ENCODE measurements at places on chromosomes 4 and X.
A peak's percentile ranks its signal among the peaks of the same experiment; 100 is the strongest.

GRCh38 chr4:153228512-153229140, 24.4 kb downstream of the TRIM2 start:
- DNase-seq: no peak

- DNase-seq: no peak
Measured at GRCh38 chr4:158710814-158711213, 12.4 kb downstream of the PPID start.

- no peak for DNase-seq
Measured at GRCh38 chr4:116724249-116724648, 361.1 kb downstream of the TRAM1L1 start.

- DNase-seq: no peak
Measured at GRCh38 chr4:26179316-26179760, 141.5 kb upstream of the RBPJ start.

DNA sequence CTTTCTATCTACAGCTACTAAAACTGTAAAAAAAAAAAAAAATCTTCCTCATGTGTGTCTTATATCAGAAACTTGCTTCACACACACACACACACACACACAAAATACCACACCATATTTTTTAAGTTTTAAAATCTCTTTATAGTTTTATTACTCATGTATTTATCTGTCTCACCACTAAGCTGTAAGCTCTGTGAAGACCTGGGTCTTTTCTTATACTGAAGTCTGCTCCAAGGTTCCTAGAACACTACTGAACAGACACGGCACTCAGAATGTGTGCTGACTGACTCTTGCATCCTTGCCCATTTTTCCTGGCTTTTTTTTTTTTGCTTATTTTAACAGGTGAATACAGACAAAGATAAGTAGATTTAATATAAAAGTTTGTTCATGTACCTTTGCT, 135.6 kb upstream of the CXXC4 start:
- DNase-seq: no peak

- DNase-seq: no peak
Measured at GRCh38 chrX:111114806-111115205, 18.8 kb downstream of the PAK3 start.

GRCh38 chr4:164872481-164872880, 4.5 kb upstream of the APELA start:
- no peak for DNase-seq

- no peak for DNase-seq
Measured at GRCh38 chr4:114595207-114595606, 3.4 kb upstream of the UGT8 start.

- peak; percentile 2 for DNase-seq
Measured at GRCh38 chr4:103137446-103137827, 37.8 kb upstream of the BDH2 start.

DNA sequence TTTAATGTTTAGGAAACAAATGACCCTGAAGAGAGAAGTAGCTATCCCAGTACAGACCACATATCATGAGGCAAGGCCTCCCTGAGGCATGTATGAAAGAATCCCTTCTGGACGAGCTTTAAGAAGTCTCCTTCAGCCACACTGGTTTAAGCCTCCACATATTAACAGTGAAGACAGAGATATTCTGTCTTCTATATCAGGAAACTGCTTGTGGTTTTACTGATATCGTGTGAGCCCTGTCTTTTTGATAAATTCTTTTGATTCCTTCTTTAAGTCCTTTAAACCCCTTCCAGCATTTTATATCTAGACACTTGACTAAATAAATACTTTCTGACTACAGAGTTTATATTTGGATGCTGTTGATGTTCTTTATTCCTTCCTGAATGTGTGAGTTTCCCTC, 45.9 kb upstream of the GPC4 start:
- no peak for DNase-seq

- no peak for DNase-seq
Measured at GRCh38 chr4:28518561-28519165, 1658.0 kb downstream of the STIM2 start.

GRCh38 chr4:4480685-4481398, 61.0 kb downstream of the STX18 start:
- peak; percentile 4 for DNase-seq

DNA sequence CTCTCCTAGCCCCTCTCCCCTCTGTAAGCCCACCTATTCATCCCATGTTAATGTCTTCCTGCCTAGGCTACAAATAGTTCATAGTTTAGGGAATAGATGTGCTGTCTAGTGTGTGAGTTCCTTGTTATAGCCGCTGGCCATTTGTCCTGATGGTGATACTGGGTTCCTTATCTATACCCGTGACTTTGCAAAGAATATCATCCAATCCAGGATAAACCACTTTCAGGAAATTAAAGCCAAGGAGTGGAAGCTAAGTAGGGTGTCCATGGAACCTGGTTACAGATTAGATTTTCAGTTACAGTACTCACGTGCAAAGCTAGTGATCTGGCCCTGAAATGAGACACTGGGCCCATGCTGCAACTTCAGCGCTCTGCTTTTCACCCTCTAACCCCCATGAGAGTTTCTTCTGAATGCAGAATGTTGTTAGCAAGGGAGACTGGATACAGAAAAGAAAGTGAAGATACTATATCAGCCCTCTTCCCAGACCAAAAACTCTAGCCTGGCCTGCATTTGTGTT, 111.4 kb downstream of the TMEM164 start:
- no peak for DNase-seq

DNA sequence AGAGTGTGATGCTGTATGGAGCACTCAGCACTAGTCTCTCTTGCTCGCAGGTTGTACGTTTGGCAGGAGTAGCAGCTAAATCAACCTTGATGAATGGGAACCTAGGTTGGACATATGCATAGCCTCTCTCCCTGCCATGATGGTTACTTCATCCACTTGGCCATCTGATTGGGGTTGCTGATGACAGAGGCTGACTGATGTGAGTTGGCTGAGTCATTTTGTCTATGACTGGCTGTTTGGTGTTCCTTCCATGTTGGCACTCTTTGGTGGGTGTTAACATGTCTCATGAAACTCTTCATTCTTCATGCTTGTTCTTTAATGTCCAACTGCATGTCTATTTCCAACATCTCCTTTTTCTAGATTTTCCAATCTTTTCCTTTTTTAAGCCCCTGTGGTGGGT, 31.6 kb upstream of the SPARCL1 start:
- no peak for DNase-seq

GRCh38 chrX:19739683-19740082, 147.7 kb downstream of the SH3KBP1 start:
- peak; percentile 33 for DNase-seq

DNA sequence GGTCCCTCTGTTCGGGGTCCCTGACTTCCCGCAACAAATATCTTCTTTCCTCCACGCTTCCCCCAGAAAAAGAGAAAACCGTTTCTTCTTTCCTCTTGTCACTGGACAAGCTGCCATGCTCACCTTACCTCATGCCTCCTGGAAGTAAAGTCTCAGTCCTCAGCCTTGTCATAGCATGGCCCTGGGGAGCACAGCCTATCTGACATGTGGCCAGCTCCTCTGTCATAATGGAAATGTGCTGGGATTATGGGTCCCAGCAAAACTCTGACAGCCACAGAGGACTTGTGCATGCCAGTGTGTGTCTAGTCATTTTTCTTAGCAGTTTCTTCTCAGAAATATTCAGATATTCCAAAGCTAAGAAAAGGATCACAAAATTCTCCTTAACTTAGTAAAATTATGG, 122.4 kb downstream of the AASDH start:
- DNase-seq: no peak

DNA sequence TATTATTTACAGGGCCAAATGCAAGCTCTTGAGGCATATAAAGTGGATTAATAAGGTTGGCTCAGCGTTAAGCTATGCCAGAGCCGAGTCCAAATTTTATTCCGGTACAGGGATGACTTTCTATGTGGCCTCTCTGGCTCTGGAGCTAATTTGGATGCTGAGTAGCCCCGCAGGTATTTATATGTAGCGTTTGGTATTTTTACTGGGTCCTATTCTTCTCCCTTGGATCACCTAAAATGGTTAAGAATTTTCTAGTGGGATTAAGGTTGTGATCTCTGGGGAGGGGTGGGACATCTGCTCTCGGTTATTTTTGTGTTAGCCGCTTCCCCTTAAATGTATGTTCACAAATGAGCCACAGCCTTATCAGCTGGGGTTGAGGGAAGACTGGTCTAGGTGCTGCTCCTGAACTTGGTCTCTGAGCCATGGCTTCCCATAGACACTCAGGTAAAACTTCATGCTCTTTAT, 49.4 kb downstream of the FHL1 start:
- DNase-seq: no peak

- no peak for DNase-seq
Measured at GRCh38 chrX:41241962-41242361, 92.0 kb upstream of the DDX3X start.

GRCh38 chrX:16778545-16778944, 7.7 kb upstream of the TXLNG start:
- no peak for DNase-seq

DNA sequence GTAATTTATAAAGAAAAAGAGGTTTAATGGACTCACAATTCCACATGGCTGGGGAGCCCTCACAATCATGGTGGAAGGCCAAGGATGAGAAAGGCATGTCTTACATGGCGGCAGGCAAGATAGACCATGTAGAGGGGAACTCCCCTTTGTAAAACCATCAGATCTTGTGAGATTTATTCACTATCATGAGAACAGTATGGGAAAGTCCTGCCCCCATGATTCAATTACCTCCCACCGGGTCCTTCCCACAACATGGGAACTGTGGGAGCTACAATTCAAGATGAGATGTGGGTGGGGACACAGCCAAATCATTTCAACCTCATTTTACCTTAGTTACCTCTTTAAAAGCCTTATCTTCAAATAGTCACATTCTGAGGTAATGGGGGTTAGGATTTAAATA, 30.9 kb upstream of the ELOVL6 start:
- DNase-seq: no peak

DNA sequence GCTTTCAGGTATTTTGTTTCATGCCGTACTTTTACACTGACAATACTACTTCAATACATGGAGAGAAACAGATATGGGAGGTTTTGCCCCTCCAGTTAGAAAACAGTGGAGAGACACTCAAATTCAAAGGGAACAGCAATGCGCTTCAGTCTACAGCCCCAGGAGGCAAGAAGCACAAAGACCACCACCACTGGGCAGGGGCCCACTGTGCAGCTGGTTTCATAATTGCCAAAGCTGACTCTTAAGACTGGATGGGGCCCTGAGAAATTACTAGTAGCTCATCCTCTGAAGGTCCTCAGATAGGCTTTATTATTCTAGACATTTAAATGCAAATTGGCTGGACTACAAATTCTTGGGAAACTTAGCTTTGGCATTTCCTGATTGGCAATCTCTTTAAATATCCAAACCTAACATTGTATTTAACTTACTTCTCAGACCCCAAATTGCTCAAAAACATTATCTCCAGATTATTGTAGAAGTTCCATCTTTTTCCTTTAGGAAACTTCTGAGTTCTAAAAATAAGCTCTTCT, 85.9 kb upstream of the GPR34 start:
- DNase-seq: no peak

DNA sequence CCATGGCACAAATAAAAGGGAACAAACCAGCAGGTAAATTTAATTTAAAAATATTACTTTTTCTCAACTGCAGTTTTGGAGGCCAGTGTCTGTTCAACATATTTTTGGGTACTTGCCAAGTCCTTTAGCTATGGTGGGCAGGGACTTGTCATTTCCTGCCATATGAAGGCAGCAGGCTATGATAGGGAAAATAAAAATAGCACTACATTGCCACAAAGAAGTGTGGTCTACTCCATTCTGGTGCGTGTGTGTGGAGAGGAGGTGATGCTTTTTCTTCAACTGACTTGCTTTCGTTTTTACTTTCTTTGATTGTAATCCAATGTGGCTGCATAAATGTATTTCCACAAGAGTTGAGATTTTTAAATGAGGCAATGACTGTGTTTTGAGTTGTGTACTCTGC, 17.2 kb downstream of the GPR174 start:
- no peak for DNase-seq

- peak; percentile 1 for DNase-seq
Measured at GRCh38 chr4:34245276-34245675, 1999.0 kb downstream of the ARAP2 start.

DNA sequence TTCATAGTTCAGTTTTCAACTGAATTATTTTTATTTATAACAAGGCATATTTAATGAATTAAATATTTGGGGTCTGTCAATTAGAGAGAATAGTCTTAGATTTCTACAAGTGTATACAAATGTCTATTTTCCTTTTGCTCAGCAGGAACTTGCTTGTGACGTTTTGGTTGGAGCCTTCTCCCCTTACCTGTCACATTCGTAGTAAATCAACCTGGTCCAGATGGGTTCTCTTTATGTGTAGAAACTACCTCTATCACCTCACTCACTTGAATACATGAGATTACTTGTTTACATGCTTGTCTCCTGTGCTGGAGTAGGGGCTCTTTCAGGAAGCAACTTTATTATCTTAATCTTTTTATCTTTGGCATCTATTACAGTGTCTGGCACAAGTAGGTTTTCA, 938.3 kb upstream of the IGFBP7 start:
- no peak for DNase-seq

- DNase-seq: peak; percentile 9
Measured at GRCh38 chrX:65536291-65536690, 1.7 kb upstream of the LAS1L start.

GRCh38 chr4:102518703-102519131, 17.6 kb downstream of the NFKB1 start:
- no peak for DNase-seq

- no peak for DNase-seq
Measured at GRCh38 chr4:40516651-40517050, 113.0 kb downstream of the RBM47 start.

GRCh38 chr4:61511716-61512488, 311.8 kb downstream of the ADGRL3 start:
- no peak for DNase-seq

GRCh38 chr4:7865533-7865932, 74.1 kb downstream of the AFAP1 start:
- no peak for DNase-seq

DNA sequence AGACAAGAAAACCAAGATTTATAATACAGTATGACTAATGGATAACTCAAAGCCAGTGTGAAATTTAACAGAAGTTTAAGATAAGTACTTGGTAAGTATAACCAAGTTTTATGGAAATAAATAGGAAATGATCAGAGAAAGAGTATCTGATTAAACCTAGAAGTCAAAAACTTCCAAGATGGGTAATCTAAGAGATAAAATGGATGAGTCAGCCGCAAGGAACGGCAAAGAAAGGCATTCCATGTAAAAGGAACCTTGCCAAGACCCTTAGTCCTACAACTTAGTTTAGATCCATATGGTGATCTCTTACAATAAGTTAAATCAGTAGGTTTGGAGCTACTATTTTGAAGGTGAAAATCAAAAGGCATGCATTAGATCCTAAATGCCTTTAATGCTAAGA, 34.8 kb downstream of the LIN54 start:
- peak; percentile 4 for DNase-seq

DNA sequence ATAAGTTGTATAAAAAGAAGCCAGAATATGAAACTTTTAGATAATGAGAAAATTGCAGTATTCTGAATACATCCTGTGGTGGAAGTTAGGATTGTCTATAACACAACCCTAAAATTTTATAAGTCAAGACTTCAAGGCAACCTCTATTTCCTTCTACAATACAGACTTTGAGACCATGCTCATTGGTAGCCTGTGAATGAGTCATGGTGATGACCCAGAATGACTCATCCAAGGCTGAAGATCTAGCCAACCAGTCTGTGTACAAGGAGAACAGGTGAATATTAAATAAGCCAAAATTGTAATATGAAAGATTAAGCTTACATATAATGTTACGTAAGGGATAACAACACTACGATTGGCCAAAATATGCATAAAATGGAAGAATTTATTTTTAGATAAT, 475.9 kb upstream of the GALNT7 start:
- DNase-seq: no peak

- no peak for DNase-seq
Measured at GRCh38 chr4:125681240-125681639, 366.5 kb downstream of the FAT4 start.

- DNase-seq: no peak
Measured at GRCh38 chr4:129393976-129394375, 298.0 kb downstream of the C4orf33 start.

Measured in muscle of back (tissue), 13 donors.